ENCODE measurements at places on chromosomes 1 and 21.

GRCh38 chr1:77553568-77554291 lies 128.7 kb downstream of the ZZZ3 start:
- no peak for DNase-seq

DNA sequence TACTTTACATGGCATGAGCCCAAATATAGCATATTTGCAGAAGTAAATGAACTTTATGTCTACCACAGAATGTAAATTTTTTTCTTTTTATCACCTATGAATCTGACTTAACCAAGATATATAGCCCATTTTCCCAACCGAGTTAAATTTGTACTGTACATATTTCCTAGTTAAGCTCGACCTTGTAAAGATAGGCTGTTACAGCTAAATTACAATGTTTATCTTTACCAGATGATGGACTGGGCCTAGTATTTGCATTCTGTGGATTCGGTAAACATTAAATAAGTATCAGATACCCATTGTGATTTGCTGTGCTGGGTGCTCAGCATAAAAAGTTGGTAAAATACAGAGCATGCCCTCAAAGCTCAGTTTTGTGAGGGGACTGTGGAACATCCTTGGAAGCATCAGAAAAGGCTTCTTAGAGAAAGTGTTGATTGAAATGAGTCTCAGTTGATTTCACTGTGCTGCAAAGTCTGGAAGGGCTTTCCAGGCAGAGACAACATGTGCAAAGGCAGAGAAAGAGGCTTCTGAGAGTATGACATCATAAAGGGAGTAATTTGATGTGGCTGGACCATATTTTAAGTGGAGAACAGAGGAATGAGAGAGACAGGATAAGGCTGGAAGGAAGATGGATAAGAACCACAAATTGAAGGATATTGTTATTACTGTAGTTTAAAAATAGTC lies 27.4 kb downstream of the MORC3 start:
- DNase-seq = no peak

DNA sequence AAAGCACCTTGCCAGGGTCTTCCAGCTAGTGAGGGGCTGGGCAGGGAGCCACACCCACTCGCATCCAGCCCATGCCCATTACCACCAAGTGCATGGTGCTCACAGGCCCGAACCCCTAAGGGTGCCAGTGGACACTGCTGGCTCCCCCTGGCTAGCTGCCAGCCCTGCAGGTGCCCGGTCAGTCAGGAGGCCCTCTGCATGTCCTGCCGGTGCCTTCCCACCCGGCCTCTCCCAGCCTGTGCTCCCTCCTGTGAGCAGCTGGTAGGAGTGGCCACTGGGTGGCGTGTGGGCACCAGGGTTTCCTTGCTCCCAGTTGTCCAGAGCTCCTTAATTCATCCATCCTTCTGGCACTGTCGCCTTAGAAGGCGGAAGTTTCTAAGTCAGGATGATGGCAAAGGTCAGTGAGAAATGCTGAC lies 33.4 kb downstream of the QSOX1 start:
- DNase-seq = no peak

GRCh38 chr1:184017306-184017705 lies 20.2 kb downstream of the COLGALT2 start:
- DNase-seq = no peak

DNA sequence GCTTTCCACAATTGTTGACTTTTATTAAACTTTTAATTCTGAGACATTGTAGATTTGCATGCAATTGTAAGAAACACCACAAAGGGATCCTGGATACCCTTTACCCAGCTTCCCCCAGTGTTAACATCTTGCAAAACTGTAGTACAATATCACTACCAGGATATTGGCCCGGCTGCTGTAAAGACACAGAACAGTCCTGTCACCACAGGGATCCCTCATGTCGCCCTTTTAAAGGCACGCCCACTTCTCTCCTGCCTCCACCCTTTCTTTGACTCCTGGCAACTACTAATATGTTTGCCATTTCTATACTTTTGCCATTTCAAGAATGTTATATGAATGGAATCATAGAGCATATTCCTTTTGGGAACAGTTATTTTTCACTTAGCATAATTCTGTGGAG lies 37.0 kb downstream of the NAV1 start:
- DNase-seq = no peak

- no peak for DNase-seq
These were observed 71.9 kb downstream of the PLA2G4A start for GRCh38 chr1:186900539-186901237.

DNA sequence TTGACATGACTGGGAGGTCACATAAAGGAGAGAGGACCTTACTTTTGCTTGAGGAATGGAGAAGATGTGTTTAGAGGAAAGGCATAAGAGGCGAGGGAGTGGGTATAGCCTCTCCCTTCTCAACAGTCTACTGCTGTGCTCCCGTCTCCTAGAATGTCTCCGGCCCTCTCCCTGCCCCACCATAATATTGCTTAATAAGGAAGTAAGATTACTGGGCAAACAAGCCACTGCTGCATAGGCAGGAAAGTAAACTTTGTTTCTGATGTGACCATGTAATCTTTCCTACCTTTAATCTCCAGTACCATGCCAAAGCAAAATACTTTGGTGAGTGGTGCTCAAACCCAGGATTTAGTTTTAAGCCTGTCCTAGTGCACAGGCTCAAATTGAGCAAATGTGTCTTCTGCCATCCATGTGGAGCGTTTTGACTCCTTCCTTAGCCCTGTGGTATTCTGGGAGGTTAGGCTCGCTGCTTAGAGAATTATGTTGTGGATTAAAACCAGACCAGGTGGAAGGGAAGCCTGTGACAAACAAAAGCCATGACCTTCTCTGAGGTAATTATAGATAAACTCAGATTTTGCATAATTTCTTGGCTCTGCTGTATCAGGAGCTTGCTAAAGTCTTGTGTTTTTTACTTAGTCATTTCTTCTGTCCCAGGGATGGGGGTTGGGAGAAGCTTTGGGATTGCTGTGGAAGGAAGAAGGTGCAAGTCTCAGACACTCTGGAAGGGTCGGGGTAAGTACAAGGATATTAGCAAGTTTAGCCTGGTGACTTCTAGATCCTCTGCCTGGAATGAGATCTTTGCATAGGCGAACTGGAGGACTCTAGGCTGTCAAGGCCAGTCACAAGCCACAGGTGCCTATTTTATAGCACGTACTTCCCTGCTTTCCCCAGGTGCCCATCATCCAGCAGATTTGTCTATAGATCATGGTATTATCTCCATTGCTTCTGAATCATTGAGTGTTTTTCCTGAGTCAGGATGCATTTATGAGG lies 34.5 kb upstream of the DIPK1A start:
- DNase-seq = no peak

GRCh38 chr1:93598396-93598795 lies 83.2 kb downstream of the BCAR3 start:
- DNase-seq = no peak

DNA sequence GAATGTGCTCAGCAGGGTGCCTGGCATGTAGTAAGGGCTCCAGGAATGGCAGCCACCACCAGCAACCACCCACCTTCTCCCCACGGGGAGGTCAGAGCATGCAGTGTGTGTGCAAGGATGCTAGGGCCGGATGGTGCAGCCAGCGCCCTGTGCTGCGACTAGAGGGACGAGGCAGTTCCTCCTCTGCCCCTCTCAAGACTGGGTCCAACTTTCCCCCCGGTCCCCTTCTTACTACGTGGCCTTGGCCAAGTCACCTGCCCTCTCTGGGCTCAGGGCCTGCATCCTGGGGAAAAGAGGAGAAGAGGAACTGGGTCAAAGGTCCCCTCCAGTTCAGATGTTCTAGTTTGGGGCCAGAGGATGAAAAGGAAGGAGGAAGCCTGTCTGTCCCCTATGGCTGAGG lies 71.6 kb upstream of the TARDBP start:
- DNase-seq = no peak

- DNase-seq = no peak
These were observed 35.2 kb upstream of the MUTYH start for GRCh38 chr1:45375104-45376090.

DNA sequence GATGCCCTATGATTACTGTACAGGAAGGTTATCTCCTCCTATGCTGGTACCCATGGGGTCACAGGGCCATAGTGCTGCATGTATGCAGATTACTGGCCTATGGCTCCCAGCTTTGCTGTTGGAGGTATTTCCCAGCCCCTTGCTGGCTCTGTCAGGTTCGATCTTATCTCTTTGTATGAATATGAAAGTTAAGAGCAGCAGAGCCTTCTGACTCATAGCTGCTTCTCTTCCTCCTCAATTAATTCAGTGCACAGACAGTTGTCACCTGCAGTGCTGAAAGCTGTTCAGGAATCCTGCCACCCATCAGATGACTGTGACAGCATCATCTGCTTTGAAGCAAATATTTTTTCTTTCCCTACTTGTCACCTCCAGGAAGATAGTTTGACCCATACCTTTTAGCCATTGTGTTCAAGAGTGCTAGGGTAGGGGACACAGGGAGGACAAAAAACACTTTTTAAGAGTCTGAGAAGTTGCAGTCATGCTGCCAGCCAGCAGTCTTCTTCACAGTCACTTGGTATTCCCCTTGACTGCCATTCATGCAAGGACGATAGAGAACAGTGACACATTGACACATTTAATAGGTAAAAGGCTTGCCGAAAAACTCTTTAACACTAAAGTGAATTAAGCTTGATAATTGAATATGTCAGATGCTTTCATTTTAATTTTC lies 73.1 kb downstream of the KIF1B start:
- DNase-seq = no peak

DNA sequence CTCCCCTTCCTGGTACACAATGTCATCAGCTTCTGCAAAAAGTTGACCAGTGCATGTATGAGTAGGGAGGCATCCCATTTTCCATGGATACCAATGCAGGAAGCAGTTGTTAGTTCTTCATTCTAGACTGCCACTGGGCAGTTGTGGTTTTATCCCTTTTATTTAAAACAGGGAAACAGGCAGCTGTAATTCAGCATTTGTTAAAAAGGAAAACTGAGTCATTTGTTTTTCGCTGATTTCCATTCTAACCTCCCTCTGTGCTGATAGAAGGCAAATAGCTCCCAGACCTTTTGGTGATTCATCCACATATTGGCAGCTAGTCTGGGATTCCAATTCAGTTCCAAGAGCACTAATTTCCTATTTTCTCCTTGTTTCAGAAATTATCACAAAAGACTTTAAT lies 21.1 kb upstream of the ABCA4 start:
- DNase-seq = no peak

DNA sequence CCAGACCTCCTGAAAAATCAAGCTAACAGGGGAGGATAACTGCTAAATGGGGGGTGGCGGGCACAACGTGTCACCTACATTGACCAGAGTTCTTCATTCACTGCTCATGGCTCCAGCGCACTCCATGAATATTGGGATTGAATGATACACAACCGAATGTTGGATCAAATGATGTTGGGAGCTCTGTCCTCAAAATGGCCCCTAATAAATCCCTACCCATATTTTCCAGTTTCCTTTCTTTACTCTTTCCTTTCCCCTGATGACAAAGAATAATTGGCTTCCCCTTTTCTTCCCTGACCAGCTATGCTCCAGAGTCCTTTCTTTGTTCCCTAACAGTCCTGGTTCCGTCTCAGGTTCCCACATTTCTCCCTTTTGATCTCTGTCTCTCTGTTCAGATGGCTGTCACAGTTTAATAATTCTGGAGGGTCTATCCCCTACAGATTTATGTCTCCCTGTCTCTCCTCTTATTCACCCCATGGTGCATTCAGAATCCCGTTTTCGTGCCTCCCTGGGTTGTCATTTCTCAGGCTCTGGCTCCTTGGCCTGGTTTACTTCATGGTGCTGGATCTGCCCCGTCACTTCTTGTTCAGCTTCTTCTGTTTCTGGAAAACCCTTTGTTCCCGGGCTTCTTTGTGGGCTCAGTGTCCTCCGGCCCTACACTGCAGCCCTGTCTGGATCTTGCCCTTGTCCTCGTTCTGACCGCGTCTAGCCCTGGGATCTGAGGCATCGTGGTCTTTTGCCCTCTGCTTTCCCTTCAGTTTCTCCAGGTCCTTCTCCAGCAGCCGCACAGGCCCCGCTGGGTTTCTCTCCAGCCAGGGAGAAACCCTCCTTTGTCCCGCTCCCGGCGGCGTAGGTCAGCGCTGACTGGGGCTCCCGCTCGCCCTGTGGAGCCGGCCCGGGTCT lies 78.3 kb downstream of the NDUFS5 start:
- no peak for DNase-seq

DNA sequence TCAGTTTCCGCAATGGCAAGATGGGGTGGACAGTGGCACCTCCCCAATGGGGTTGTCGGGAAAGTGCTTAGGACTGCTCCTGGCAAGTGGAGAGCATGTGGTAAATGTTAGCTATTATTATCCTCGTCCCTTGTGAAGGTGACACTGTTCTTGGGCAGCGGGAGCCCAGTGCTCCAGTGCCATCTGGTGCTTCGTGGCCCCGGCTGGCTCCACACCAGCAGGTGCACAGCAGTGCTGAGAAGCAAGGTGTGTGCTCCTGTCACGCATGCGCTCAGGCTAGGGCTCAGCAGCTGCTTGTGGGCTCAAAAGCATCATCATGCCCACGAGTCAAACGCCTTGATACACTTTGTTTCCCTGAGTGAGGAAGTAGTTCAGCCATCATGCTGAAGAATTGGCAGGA lies 24.9 kb upstream of the KCNC4 start:
- DNase-seq = no peak

DNA sequence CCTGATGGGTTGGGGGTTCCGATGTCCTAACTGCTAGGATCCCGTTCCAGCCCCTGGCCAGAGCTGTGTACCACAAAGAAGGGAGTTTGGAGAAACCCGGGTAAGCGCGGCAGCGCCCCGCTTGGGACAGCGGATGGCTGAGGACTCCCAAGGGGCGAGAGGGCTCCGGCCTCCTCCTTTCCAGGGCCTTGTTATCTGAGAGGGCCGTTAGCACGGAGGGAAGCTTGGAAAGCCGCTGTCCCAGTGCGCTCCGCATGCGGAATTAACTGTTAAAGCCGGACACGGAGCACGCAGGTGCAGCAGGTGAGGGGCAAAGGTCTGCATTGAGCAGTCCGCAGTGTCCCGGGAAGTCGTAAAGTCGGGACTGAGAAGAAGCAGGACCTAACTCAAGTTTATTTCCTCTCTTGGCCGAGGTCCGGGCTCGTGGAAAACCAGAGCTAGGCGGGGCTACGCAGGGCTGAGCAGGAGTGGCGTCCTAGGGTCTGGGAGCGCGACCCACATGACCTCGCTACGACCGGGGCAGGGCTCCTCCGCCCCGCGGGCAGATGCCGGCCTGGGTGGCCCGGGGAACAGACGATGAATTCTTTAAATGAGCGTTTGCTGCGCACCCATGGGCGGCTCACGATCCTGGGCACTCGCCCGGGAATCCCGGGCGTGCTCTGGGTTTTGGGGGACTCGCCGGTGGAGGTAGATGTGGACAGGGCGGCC lies 4.5 kb downstream of the LHX4 start:
- no peak for DNase-seq

- DNase-seq = no peak
These were observed 25.8 kb downstream of the LRRC38 start for GRCh38 chr1:13487957-13488356.

GRCh38 chr21:45938453-45938755 lies 43.2 kb upstream of the COL6A1 start:
- no peak for DNase-seq

DNA sequence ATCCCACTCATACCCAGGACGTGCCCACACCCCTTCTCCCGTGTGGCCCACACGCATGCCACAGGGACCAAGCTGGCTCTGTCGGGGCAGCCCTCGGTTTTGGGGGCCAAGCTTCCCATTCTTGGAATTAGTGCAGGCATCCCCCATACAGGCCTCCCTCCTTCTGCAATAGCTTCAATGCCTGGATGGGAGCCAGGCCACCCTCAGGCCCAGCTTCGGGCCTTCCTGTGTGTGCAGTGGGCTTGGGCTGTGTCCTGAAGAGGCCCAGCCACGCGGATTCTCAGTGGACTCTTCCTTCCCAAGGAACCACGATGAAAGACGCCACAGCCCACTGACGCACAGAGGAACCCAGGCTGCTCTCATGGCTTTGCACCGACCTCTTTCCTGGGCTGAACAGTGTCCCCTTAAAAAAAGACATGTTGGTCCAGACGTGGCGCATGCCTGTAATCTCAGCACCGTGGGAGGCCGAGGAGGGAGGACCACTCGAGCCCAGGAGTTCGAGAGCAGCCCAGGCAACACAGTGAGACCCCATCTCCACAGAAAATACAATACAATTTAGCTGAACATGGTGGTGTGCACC lies 3.4 kb downstream of the KRTAP10-11 start:
- DNase-seq = no peak

Data from activated T-helper 1 cell treated with Interleukin-2 at 50 U/mL for 16 hours (primary cell).